ENCODE measurements at places on chromosomes 12 and 14. TPM values are rescaled to one million over a fixed set of nuclear protein-coding genes. Genes with fewer than 3 reads are reported as not detected.

DNA sequence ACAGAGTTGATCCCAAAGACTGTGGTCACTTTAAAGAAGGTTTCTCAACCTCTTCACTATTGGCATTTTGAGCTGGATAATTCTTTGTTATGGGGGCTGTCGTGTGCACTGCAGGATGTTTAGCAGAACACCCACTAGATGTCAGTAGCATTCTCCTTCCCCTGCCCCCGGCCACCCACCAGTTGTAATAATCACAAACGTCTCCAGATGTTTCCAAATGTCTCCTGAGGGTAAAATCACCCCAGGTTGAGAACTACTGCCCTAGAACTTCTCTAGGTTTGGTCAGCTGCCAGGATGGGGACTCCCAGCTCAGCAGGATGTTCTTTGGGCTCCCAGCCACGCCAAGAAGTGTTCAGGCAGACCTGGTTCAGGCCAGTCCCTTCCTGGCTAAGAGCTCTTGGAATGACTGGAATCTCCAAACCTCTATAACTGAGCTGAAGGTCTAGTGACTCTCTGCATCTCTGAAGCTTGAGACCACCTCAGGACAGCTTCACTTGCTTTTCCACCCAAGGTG, 12.5 kb upstream of the AJUBA start:
- peak; percentile 24 for DNase-seq

The SCAF11 gene
- 74.0 TPM for total RNA-seq

The PLD4 gene
- 0.40 TPM for total RNA-seq

The ARHGAP9 gene
- 13.8 TPM for total RNA-seq

DNA sequence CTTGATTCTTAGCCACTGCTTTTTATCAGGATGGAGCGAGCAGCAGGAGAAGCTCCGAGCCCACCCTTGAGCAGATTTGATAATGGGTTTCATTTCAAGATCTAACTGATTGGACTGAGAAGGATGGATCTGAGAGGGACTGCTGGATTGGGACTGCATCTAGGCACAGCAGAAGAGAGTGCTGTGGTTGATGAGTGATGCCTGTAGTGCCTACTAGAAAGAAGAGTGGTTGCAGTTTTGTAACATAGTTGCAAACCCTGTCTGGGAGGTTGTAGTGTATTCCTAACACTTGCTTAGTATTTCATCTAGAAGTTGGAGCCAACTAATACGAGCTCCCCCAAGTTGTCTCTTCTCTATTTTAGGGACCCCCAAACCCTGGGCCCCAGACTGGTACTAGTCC, 88.7 kb downstream of the ASCL1 start:
- DNase-seq = no peak

DNA sequence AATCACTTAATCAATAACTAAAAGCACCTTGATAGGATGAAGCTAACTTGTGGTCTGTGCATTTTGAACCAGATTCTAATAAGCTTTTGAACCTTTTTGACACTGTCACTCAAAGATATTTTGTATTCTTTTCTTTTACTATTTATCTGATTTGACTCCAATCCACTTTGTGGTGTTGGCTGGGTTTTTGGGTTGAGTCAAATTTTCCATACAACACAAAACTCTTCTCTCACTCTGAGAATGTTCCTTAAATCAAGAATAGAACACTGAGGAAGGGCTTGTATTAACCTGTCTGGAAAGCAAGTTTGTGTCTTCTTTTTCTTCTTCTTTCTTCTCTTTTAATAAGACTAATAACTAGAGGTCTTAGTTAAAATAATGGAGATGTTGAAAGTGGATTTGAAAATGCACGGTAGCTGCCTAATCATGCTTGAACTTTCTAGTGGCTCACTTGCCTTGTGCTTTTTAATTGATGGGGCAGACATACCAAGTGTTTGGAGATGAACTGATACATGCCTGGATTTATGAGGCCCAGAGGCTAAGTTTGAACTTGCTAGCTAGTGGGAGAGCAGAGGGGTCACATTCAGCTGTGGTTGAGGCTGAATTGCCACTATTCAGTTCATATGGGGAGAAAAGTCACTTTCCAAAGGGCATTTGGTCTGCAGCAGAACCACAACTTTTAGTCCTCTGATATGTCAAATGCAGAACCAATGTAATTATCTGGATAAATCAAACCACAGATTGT, 93.5 kb upstream of the PTHLH start:
- DNase-seq = no peak

DNA sequence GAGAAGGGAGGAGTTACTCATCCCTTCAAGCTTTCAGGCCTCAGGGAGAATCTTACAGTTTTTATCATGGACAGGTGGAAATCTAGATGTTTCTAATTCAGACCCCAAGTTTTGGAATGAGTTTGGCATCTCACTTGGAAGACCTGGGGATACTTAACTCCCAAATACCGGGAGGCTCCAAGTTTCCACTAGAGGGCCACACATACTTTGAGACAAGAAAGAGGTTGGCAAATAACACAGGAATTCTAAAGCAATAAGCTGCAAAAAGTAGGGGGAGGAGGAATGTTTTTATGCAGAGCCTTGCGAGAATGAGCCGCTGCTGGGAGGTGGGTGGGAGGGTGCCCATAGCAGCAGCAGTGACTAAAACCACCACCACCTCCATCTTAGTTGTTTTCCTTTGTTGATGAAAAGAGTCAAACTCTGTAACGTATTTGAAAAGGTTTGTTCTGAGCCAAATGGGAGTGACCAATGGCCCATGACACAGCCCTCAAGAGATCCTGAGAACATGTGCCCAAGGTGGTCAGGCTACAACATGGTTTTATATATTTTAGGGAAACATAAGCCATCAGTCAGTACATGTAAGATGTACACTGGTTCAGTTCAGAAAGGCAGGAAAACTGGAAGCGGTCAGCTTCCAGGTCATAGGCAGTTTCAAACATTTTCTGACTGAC, 34.2 kb upstream of the RNASE1 start:
- no peak for DNase-seq

- DNase-seq = no peak
Observed at GRCh38 chr14:41916313-41916712, 309.6 kb downstream of the LRFN5 start.

All from heart left ventricle (tissue), 16 donors.